K562 (cell line): ENCODE measurements at places on chromosomes 7 and 10.

- DNase-seq = no peak
These were observed 48.8 kb downstream of the BZW2 start for GRCh38 chr7:16694806-16695205.

GRCh38 chr7:127629268-127629854, 11.4 kb upstream of the PAX4 start:
- peak; percentile 54 for DNase-seq

DNA sequence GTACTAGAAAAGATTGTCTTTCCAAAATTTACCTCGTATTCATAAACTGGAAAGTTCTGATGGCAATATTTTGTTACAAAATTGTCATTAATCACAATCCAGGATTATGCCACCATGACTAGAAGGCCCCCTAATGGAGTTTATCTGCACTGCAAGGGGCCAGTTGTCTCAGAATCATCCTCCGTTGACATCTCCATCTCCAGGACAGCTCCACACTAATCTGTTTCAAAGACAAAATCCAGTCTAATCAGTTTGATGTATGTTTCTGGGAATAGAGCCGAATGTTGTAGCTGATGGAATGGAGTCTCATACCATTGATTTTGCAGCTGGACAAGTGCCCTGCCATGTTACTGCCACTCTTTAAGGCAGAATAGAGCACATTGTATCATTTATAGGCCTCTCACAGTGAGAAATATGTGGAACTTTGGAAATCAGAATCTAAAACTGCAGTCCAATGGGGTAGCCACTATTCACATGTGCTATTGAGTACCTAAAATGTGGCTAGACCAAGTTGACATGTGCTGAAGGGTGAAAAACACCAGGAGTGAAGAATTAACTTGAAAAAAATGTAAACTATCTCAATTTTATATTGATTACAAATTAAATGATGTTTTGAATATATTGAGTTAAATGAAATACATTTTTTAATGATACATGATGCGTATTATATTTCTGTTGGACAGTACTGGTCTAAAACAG, 38.3 kb upstream of the TOMM7 start:
- peak; percentile 58 for DNase-seq

- DNase-seq = no peak
These were observed 87.1 kb downstream of the FZD1 start for GRCh38 chr7:91351374-91351773.

GRCh38 chr10:59020502-59020901, 155.9 kb upstream of the PHYHIPL start:
- DNase-seq = no peak

DNA sequence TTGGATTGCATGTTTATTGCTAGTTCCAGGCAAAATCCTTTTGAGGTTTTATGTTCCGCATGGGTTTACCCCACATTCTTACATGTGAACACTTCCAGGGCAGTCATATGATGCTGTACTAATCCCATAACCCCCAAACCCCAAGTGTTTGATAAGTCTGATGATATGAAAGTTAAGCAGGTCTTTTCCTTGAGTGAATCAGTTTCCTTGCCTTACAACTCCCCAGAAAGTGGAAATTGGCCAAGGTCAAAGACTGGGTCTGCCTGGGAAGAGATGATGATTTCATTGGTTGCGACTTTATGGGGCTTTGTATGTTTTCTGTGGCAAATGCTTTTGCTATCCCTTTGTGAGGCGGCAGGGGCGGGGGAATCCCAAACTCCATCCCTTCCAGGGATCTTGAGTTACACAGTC, 24.7 kb downstream of the AFAP1L2 start:
- no peak for DNase-seq

- no peak for DNase-seq
These were observed 271.9 kb downstream of the ADARB2 start for GRCh38 chr10:1465418-1465911.

GRCh38 chr10:13048762-13049161, 47.2 kb upstream of the CCDC3 start:
- no peak for DNase-seq

DNA sequence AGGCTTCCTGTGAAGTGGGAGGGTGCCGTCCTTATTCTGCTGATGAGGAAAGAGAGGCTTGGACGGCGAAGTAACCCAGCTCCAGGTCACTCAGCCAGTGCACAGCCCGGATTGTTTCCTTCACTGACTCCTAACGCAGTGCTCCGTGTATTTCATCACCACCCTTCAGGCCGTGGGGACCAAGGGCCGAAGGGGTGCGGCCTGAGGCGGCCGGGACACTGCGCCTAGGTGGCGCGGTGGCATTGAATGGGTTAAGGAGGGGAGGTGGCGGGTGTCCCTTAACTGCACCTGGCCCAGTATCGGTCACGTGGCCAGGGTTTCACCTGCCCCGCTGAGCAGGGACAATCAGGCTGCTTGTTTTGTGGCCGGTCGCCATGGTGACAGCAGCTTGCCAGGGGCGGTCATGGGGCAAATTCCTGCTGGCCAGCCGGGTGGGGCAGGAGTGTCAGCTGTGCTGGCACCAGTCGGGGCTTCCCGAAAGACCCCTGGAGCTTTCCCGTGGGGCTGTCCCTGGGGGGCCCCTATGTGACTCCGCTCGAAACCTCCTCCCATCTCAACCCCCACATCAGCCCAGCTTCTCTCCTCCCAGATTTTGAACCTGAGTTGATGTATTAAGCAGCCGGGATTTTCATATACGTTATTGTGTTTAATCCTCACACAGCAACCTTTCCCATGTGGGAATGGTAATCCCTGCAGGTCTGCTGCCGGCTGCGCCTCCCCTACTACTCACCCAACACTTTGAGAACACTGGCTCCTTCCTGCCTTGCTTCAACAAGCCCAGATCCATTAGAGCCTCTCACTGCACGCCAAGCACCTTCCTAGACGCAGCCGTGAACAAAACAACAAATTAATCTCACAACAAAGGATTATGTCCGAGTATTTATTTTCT, 4.4 kb upstream of the ABHD11 start:
- no peak for DNase-seq
